ENCODE measurements at places on chromosomes 6 and 20.

GRCh38 chr6:150079604-150080003 is 10.7 kb upstream of the ULBP3 start:
- no peaks in the 10 kb centered on the region for H3K4me1 ChIP-seq
- H3K4me3 ChIP-seq, result no peak overlapping the region
- H3K36me3 ChIP-seq, result no peaks in the 10 kb centered on the region

GRCh38 chr20:35207950-35208611 is 18.4 kb upstream of the MMP24 start:
- H3K36me3 ChIP-seq, result no peaks in the 10 kb centered on the region
- no peaks in the 10 kb centered on the region for H3K27me3 ChIP-seq
- peak overlapping the region; percentile 72 for H3K27ac ChIP-seq
- no peaks in the 10 kb centered on the region for H3K4me1 ChIP-seq

DNA sequence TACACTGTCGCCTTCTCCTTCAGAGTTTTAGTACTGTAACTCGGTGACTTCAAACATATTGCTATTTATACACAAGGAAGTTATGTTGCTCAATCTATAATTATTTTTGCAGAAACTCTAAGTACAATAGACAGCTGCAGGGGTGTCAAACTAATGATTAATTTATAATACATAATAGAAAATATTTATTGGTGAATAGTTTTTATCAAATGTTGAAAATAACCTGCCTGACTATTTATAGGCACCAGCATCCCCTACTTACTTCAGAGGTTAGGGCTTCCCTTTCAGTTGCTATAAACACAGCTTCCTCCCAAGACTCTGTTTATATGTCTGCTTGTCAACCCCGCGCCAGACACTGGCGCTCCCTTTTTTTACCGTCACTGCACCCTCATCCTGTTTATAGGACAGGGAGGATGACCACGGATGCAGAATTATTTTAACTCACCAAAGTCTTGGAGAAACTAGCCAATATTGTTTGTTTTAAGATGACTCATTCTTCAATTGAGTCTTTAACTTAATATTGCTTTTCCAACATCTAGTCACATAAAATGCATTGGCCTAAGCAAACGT is 225.0 kb downstream of the ALDH8A1 start:
- peak overlapping the region; percentile 32 for H3K27ac ChIP-seq
- H3K4me1 ChIP-seq, result peaks cover 49% of the 10 kb centered on the region
- peak; percentile 37 for DNase-seq
- H3K27me3 ChIP-seq, result no peaks in the 10 kb centered on the region
- no peaks in the 10 kb centered on the region for H3K36me3 ChIP-seq
- H3K4me3 ChIP-seq, result no peak overlapping the region

GRCh38 chr20:39851459-39851858 is 837.6 kb downstream of the MAFB start:
- no peak overlapping the region for H3K4me3 ChIP-seq
- peaks cover 30% of the 10 kb centered on the region for H3K4me1 ChIP-seq
- H3K36me3 ChIP-seq, result no peaks in the 10 kb centered on the region

DNA sequence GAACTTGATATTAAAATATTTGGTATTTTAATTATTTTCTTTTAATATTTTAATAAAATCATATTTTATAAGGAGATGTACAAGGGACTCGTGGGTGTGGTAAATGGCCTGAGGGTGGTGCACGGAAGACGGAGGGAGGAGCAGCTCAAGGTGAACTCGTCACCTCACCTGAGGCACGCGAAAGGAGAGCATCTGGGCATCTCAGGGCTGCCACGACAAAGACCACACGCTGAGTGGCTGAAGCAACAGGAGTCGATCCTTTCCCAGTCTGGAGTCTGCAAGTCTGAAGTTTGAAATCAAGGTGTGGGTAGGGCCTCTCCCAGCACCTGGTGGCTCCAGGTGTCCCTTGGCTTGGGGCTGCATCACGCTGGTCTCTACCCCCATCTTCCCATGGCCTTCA is 39.7 kb downstream of the APCDD1L start:
- no peaks in the 10 kb centered on the region for H3K27me3 ChIP-seq
- no peaks in the 10 kb centered on the region for H3K36me3 ChIP-seq
- H3K4me1 ChIP-seq, result peaks cover 4% of the 10 kb centered on the region
- DNase-seq, result no peak

GRCh38 chr20:4919047-4919704 is 82.1 kb downstream of the SLC23A2 start:
- no peaks in the 10 kb centered on the region for H3K36me3 ChIP-seq
- H3K27ac ChIP-seq, result no peak overlapping the region
- peaks cover 5% of the 10 kb centered on the region for H3K4me1 ChIP-seq

DNA sequence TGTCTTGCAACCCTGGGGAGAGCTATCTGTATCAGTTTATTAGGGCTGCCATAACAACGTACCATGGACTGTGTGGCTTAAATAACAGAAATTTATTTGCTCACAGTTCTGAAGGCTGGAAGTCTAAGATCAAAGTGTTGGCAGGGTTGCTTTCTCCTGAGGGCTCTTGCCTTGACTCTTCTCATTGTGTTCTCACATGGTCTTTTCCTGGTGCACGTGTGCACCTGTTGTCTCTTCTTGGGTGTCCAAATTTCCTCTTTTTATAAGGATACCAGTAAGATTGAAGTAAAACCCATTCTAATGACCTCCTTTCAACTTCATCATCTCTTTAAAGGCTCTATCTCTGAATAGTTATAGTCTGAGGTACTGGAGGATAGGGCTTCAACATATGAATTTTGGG is 72.3 kb upstream of the PDE7B start:
- H3K27me3 ChIP-seq, result no peaks in the 10 kb centered on the region
- H3K4me3 ChIP-seq, result no peak overlapping the region
- H3K27ac ChIP-seq, result no peak overlapping the region
- no peaks in the 10 kb centered on the region for H3K36me3 ChIP-seq

GRCh38 chr6:168301648-168302398 is 17.8 kb downstream of the DACT2 start:
- peaks cover 20% of the 10 kb centered on the region for H3K27me3 ChIP-seq
- no peaks in the 10 kb centered on the region for H3K4me1 ChIP-seq
- H3K27ac ChIP-seq, result no peak overlapping the region

- no peak for DNase-seq
- no peaks in the 10 kb centered on the region for H3K36me3 ChIP-seq
- no peaks in the 10 kb centered on the region for H3K27me3 ChIP-seq
Measured at GRCh38 chr6:74070711-74071110, 374.7 kb downstream of the CD109 start.

DNA sequence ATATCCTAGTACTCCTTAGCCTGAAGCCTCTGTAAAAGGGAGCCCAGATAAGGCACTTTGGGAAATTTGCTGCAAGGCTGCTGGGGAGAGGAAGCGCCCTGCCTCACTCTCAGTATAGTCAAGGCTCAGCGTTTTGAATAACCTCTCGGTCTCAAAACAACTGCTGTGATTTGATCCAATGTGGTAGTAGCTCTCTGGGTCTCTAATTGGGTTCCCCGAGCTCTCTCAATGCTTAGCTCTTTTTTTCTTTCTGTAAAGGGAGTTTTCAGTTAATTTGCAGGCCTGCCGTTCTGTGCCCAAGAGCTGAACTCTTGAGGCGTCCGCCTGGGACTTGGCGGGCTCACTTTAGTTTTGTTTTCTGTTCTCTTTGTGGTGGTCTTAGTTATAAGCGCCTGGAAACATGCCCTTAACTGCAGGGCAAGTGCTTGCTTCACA is 41.2 kb downstream of the ZHX3 start:
- H3K4me1 ChIP-seq, result peaks cover 77% of the 10 kb centered on the region
- H3K27ac ChIP-seq, result peak overlapping the region; percentile 8
- DNase-seq, result no peak

DNA sequence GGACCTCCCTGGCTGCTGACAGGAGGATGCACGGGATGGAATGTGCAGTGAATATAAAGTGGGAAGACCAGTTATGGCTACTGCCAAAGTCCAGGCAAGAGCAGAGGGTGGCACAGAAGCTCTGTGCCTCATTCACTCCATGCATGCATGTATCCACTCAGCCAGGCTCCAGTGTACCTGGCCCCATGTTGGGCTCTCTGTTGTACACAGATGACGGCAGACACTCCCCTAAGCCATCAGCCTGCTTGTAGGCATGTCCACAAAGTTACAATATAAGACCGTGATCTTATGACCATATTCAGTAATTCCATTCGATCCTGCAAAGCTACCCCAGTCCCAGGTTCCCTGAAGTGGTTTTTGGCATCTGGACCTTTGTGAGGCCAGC is 116.8 kb downstream of the PREX1 start:
- no peak overlapping the region for H3K4me3 ChIP-seq
- no peak overlapping the region for H3K27ac ChIP-seq
- H3K4me1 ChIP-seq, result peaks cover 15% of the 10 kb centered on the region
- no peak for DNase-seq
- H3K27me3 ChIP-seq, result no peaks in the 10 kb centered on the region
- H3K36me3 ChIP-seq, result peaks cover 11% of the 10 kb centered on the region

DNA sequence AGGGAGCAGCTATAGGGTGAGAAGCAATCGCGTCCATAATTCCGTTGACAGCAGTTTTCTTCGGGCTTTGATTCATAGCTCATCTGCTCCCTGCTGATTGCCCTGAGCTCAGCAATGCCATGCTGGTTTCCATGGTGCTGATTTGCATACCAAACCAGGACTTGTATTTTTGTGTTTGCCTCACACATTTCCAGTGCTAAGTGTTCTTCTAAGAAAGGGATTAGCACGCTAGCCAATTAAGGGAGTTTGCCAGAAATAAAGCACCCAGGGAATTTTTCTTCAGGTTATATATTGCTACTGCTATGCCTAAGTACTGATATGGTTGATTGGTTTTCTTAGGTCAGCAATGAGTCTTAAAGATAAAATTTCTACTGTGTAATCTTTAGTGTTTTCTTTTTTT is 177.6 kb downstream of the PLCB1 start:
- H3K4me1 ChIP-seq, result peaks cover under 1% of the 10 kb centered on the region
- no peak overlapping the region for H3K27ac ChIP-seq
- no peak for DNase-seq
- H3K36me3 ChIP-seq, result no peaks in the 10 kb centered on the region
- no peak overlapping the region for H3K4me3 ChIP-seq

DNA sequence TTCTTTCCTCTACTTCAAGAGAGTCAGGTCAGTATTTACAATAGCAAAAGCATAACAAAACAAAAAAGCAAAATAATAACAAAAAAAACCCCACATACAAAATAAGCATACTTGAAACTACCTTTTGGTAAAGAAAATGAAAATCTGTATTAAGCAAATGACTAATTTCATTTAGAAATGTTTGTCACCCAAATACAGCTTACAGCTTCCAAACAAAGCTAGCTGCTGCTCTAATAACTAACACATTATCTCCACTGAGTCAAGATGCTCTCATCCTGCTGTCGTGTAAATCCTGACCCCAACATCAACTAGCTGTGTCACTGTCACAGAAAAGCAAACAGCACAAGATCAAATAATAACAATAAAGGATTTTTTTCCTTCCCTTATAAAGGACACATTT is 21.7 kb downstream of the MAP7 start:
- no peak overlapping the region for H3K4me3 ChIP-seq
- no peaks in the 10 kb centered on the region for H3K4me1 ChIP-seq
- no peaks in the 10 kb centered on the region for H3K27me3 ChIP-seq
- no peaks in the 10 kb centered on the region for H3K36me3 ChIP-seq
- DNase-seq, result no peak
- H3K27ac ChIP-seq, result no peak overlapping the region

DNA sequence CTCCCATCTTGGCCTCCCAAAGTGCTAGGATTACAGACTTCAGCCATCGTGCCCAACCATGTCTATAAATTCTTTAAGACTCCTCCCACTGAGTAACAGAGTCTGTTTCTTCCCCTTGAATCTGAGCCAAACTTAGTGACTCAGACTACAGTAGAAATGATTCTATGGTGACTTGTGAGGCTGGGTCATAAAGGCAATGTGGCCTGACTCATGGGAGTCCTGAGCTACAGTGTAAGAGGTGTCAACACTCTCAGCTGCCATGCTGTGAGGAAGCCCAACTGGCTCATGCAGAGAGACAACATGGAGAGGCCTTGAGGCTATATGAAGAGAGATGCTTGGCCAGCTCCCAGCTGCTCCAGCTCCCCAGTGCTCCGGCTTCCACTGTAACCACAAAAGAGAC is 5.2 kb upstream of the NRSN2 start:
- H3K4me1 ChIP-seq, result peaks cover 9% of the 10 kb centered on the region
- no peak overlapping the region for H3K27ac ChIP-seq
- no peak for DNase-seq
- H3K27me3 ChIP-seq, result no peaks in the 10 kb centered on the region
- no peak overlapping the region for H3K4me3 ChIP-seq

DNA sequence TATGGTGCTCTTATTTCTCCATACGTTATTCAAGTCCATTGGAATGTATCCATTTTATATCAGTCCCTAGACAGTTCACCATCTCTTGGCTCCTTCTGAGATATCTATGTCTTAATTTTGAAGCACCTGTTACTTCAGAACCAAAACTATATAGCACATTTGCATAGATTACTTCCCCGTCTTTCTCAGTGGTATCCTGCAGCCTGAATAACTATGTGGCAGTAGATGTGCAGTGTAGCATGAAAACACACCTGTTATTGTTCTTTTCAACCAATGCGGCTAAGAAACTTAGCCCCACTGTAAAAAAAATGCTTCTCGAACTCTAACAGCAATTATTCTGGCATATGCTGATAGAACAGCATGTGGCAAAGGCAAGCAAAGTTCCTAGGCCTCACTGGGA is 1184.4 kb upstream of the ADGRB3 start:
- no peaks in the 10 kb centered on the region for H3K36me3 ChIP-seq
- H3K4me3 ChIP-seq, result no peak overlapping the region
- H3K27me3 ChIP-seq, result no peaks in the 10 kb centered on the region
- H3K27ac ChIP-seq, result no peak overlapping the region

DNA sequence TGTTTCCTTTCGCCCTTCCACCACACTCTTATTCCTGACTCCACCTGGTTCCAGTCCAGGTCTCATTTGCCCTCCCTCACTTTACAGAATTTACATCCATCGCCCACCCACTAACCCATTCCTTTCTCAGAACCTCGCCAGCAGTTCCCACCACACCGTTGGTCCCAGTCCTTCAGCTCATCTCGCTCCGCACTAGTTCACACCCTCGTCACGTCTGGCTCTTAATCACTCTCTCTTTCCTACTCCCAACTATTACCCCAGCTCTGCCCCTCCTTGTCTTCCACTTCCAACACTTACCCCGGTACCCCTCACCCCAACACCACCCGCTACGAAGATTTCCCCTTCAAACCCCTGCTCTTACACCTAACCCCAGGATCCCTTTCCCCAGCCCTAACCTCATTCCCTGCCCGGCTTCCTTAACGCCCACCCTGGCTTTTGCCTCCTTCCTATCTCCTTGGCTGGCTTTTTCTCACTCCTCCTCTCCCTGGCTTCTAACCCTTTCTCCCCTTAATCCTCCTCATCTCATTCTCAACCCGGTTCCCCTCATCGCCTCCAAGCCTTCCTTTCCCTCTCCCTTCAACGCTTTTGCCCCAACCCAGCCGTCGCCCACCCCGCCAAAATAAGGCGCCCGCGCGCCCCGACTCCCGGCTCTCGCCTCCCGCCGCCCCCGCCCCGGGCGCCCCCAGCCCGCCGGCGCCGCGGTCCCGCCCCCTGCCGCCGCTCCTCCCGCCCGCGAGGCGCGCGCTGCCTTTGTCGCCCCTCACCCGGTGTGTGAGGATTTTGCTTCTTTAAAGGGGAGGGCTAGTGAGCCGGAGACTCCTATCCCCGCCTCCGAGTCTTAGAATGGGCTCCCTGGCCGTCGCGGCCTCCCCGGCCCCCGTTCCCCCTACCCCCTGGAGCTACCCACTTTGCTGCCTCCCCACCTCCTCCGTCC is 542 bp downstream of the USP49 start:
- H3K27me3 ChIP-seq, result no peaks in the 10 kb centered on the region
- peaks cover 24% of the 10 kb centered on the region for H3K4me1 ChIP-seq
- H3K4me3 ChIP-seq, result peak overlapping the region; percentile 75
- no peak for DNase-seq
- H3K36me3 ChIP-seq, result no peaks in the 10 kb centered on the region
- peak overlapping the region; percentile 94 for H3K27ac ChIP-seq
